ENCODE measurements at places on chromosomes 13 and 19.

DNA sequence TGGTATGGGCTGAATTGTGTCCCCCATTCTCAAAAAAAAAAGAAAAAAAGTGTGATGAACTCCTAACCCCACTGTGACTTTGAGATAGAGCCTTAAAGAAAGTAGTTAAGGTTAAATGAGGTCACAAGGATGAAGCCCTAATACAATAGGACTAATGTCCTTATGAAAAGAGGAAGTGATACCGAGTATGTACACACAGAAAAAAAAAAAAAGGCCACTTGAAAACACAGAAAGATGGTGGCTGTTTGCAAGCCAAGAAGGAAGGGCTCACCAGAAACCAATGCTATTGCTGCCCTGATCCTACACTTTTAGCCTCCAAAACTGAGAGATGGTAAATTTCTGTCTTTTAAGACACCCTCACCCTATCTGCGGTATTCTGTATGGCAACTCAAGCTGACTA is 955.6 kb downstream of the PCDH17 start:
- DNase-seq, result peak; percentile 64

DNA sequence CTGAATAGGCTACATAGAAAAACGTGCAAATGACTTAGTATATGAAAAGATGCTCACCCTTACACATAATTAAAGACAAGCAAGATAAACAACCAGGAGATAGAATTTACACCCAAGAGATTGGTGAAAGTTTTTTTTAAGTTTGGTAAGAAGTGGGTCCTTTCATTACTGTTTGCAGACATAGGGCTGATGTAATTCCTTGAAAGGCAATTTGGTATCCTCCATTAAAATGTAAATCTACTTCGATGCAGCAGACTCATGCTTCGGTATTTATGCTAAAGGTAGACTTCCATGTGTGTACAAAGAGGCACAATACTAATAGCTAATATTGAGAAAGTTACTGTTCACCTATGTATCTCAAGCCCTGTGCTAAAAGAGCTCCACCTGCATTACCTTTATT is 33.5 kb downstream of the CNMD start:
- no peak for DNase-seq

DNA sequence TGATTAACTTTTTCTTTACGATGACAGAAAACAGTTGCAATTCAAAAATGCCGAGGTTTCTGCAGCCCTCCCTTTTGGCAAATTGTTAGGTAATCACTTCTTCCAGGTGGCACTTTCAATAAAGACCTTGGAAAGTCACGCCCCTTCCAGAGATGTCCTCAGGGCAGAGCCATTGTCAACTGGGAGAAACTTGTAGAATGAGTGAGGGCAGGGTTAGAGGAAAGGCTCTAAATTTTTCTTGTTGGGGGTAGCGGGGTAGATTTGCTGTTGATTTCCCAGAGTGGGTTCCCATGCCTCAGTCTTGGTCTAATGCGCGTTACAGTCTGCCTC is 421.1 kb downstream of the FGF9 start:
- no peak for DNase-seq

GRCh38 chr13:114268344-114269280 is 12.8 kb upstream of the UPF3A start:
- DNase-seq, result no peak

- DNase-seq, result no peak
Observed at GRCh38 chr19:1278713-1279660, 3.7 kb downstream of the FAM174C start.

Measured in inflammatory macrophage treated with lipopolysaccharide for 4 hours (primary cell).